Mucosa of gallbladder (tissue), 1 donor: ENCODE measurements at places on chromosomes 7 and 10. TPM values are rescaled to one million over a fixed set of nuclear protein-coding genes. Genes with fewer than 3 reads are reported as not detected.

Gene FRMD4A
- total RNA-seq, result 55.4 TPM

Gene VTI1A
- 28.1 TPM for total RNA-seq

Gene OR2A25
- not detected for total RNA-seq

Gene HMX2
- 0.69 TPM for total RNA-seq

Gene TDRD1
- 2.0 TPM for total RNA-seq

Gene AFAP1L2
- total RNA-seq, result 6.3 TPM

Gene CYP26C1
- 0.06 TPM for total RNA-seq

Gene PIP
- total RNA-seq, result not detected

Gene NODAL
- total RNA-seq, result 0.12 TPM

Gene CDHR3
- total RNA-seq, result 3.1 TPM

Gene CBLL1
- total RNA-seq, result 23.5 TPM

Gene LIPF
- not detected for total RNA-seq

Gene ABI1
- 57.1 TPM for total RNA-seq

Gene FAM13C
- 11.4 TPM for total RNA-seq

Gene AGMO
- 8.3 TPM for total RNA-seq

Gene PDGFA
- total RNA-seq, result 51.2 TPM

Gene CH25H
- 4.0 TPM for total RNA-seq

Gene PROSER2
- total RNA-seq, result 8.8 TPM

Gene FGF8
- not detected for total RNA-seq

Gene NDUFB8
- total RNA-seq, result 140 TPM

Gene CLEC2L
- not detected for total RNA-seq

Gene MPP7
- total RNA-seq, result 47.5 TPM

Gene EMX2
- total RNA-seq, result 2.9 TPM

Gene TUBB8
- total RNA-seq, result not detected

Gene TMEM178B
- 3.5 TPM for total RNA-seq

Gene C7orf33
- total RNA-seq, result not detected

Gene MRLN
- total RNA-seq, result not detected

Gene AS3MT
- 5.4 TPM for total RNA-seq

Gene CALHM1
- not detected for total RNA-seq

Gene RNF148
- 1.0 TPM for total RNA-seq

Gene BEND7
- total RNA-seq, result 43.5 TPM

Gene MDFIC
- total RNA-seq, result 13.7 TPM

Gene SFTPA1
- 7.0 TPM for total RNA-seq
